ENCODE measurements at places on chromosomes 3 and 15.

GRCh38 chr3:186311441-186311840 lies 50.6 kb downstream of the DGKG start:
- DNase-seq: no peak

DNA sequence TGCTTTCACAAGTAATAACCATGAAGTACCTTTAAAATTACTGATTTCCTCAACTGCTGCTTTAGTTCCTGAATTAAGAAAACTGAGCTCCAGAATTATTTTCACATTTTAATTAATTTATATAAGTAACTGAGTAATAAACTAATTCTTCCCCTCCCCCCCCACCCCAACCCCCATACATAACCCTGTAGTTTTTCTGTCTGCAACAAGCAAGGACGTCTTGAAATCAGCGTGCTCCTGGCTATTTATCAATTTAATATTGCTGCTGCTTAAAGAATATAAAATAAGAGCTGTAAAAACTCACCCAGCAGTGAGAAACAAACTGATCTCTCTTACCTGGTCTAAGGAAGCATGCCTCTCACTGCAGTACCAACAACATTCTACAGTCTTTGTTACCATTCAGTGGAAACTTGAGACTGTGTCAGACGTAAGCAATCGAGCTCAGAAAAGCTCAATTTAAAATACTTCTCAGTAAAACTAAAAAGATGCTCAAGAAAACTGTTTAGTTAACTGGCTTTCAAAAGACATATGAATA lies 121.0 kb downstream of the TFDP2 start:
- no peak for DNase-seq

DNA sequence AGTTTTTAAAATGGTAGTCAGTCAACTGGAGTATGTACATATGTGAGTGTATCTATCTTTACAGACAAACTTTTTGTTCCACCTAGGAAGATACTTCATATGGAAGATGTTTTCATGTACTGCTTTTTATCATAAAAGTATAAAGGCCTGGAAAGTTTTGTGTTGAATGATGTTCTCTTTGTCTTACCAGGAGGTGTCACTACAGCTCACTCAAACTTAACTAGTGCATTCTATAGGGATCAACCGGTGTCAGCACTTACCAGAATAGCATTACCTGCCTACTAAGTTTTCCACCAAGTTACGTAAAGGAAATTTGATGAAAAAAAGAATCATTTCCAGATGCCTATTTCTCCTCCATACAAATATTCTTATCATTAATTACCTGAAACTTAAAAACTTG lies 522.6 kb upstream of the SEMA6D start:
- DNase-seq: no peak

GRCh38 chr15:68265081-68265480 lies 12.5 kb upstream of the FEM1B start:
- DNase-seq: no peak

DNA sequence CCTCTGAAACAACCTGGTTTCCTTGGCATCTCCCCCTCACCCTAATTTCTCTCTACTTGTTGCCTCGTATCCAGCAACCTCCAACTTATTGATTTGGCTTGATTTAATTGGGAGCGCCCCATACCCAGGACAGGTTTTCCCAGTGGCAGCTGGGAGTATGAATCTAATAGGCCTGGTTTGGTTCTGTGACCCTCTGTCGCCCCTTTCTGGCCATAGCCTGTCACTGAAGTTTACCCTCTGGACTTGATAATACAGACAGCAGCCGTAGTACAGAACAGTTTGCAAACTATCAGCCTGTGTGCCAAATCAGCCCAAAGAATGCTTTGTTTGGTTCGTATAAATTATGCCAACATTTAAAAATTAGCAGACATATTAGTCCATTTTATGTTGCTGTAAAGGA lies 525.1 kb upstream of the GOLIM4 start:
- no peak for DNase-seq

DNA sequence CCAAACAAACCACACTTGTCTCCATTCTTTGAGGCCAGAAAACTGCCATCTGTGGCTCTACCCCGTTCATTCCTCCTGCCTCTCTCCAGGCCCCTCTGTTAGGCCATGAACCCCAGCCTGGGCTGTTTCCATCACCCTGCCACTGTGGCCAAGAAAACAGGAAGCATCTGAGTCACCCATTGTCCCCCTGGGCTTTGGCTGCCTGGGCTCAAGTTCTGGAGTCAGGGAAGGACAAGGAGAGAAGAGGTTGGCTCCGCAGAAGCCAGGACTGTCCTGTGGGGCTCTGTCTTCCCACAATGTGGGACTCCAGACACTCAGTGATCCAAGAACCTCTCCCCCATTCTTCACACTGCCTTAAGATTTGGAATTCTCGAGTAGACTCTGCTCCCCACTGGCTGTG lies 14.8 kb upstream of the LCTL start:
- no peak for DNase-seq
